Stomach (tissue), 19 donors: ENCODE measurements at places on chromosomes 2 and 18.

GRCh38 chr2:143252138-143252907 is 123.1 kb downstream of the ARHGAP15 start:
- DNase-seq: no peak

DNA sequence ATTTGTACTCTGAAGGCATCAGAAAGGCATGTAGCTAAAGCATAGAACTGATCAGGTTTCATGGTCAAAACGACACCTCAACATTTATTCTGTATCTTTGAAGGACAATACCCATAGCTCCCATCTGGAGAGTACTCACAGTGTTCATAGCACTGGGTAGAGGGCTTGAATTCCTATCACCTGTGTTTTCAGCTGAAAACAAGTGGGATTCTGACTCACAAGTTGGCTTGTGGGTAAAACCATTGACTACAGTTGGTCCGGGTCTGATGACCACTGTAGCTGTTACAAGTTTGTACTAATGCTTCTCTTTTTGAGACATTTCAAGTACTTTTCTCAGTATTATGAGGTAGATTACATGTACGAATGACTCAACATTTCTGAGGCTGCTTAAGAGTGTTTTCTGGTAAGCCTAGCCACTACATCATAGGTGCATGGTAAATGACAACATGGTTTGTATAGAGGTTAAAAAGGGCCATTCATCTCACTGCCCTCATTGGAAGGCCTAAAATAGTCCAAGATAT is 68.6 kb upstream of the PELI1 start:
- DNase-seq: no peak

- DNase-seq: no peak
Measured at GRCh38 chr18:61910101-61910500, 17.3 kb upstream of the RNF152 start.

DNA sequence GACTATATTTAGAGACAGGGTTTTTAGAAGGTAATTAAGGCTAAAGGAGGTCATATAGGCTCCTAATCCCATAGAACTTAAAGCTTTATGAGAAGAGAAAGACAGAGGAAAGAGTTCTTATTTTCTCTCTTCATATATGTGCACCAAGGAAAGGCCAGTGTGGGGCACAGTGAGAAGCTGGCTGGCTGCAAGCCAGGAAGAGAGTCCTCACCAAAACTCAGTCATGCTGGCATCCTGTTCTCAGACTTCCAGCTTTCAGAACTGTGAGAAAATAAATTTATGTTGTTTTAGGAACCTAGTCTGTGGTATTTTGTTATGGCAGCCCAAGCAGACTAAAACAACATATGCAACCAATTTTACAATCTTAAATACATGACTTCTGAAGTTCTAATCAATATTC is 31.5 kb upstream of the ATIC start:
- DNase-seq: no peak

GRCh38 chr2:154368153-154368552 is 330.3 kb upstream of the KCNJ3 start:
- DNase-seq: no peak

GRCh38 chr2:159497256-159497655 is 119.1 kb downstream of the BAZ2B start:
- DNase-seq: no peak

- DNase-seq: no peak
Measured at GRCh38 chr2:192443831-192444230, 249.1 kb upstream of the TMEFF2 start.

DNA sequence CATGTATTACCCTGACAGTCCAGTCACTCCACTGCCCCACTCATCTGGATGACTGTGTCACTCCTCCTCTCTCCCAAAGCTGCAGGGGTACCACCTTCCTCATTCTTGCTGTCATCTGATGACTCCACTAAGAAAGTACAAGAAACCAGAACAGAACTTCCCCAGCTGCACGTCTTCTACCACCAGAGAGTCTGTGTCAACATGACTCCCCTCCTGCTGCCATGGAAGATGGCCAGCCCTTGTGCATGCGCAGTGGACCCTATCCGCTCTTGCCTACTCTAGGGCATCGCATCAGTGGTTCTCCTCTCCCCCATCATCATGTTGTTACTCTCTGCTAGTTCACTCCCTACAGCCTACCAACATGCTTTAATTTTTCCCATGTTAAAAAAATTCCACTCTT is 14.5 kb upstream of the ST8SIA3 start:
- DNase-seq: no peak

DNA sequence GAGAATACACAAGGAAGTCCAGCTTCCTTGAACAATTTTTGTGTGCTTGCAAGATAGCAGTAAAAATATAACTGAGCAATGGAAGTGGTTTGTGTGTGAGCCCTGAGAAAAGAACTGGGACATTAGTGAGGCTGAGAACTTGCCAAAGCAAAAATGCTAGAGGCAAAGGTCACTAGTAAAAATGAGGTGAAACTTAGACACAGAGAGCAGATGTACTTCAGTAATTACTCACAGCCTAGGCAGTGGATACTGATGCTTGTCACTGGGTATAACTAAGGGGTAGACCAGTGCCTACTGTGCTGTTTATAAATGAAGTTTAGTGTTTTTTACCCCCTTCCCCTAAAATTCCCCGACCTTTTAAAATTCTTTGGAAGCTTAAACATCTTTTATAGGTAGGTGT is 450.1 kb downstream of the LPIN1 start:
- DNase-seq: no peak

GRCh38 chr2:174171686-174172445 is 76.5 kb downstream of the OLA1 start:
- no peak for DNase-seq

DNA sequence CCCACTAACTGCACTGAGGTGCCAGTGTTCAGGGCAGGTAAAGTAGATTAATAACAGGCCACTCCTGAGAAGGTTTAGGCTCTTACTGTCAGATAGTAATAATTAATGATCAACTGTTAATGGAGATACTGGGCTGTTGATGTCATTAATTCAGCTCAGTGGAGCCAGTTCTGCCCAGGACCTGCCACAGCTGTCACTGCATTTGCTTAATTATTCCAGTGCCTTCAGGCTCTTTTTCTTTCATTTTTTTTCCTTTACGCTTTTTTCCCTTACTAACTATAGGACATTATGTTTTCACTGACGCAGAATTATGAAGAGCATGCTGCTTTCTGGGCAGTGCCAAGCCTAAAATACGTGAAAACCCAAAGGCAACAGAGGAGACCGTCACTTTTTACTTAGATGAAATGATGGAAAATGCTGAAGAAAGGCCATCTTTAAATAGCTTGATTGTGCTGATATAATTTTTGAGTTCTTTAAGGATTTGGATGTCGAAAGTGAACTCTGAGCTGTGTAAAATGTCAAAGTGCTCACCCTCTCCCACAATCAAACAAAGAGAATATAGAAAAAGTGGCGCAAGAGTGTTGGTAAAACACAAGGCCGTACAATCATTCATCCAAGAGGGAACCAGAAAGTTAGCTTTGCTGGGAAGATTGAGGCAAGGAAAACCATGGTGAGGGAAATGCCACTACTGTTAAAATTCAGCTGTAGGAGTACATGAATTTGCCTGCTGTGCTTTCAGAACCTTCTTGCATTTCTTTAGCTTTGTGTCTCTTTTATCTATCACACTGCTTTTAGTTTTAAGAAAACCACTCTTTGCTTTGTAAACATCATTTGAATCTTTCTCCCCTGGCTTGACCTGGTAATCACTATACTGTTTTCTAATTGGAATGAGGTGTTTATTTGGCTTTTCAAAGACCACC is 192.0 kb upstream of the ZEB2 start:
- no peak for DNase-seq

DNA sequence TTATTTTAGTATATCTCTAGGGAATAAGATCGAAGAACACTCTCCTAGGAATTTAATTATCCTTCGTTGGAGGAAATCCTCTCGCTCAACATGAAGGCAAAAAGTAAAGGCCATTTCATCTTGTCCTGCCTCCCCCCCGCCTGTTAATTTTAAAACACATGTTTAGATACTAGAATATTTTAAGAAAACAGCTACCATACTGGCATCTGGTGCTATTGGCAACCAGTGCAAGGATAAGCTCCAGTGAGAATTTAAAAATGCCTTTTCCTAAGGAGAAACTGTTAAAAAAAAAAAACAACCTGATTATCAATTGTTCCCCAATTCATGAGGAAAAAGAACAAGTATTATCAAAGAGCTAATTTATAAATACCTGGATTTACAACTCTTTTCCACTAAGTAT is 864.7 kb downstream of the NRXN1 start:
- DNase-seq: no peak

DNA sequence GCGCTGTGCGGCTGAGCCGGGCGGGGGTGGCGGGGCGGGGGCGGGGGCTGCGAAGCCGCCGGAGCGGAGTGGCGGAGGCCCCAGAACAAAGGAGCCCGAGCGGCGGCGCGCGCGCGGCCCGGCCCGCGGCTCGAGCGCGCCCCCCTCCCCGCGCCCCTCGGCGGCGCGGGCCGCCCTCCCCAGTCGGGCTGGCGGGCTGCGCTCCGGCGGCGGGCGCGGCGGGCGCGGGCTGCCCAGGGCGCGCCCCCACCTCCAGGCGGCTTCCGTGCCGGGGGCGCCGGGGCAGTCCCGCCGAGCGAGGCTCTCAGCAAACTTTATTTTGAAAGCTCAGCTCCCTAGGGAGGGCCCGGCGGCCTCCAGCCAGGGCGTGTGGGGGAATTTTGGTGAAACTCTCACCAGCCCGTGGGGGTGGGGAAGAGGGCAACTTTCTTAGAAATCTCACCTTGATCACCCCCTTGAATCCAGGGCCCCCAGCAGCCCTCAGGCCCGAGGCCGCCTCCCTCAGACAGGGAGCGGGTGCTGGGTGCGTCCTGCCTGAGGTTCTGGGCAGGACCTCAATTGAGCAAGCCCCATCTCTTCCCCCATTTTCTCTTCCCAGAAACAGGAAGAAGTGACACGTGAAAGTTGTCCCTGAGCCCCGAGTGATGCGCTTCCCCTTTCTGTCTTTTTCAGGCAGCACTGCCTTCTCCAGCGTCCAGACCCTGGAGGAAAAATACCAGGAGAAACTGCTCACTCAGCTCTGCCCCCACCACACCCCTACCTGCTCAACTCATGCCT is 786 bp downstream of the TET3 start:
- DNase-seq: peak; percentile 34

DNA sequence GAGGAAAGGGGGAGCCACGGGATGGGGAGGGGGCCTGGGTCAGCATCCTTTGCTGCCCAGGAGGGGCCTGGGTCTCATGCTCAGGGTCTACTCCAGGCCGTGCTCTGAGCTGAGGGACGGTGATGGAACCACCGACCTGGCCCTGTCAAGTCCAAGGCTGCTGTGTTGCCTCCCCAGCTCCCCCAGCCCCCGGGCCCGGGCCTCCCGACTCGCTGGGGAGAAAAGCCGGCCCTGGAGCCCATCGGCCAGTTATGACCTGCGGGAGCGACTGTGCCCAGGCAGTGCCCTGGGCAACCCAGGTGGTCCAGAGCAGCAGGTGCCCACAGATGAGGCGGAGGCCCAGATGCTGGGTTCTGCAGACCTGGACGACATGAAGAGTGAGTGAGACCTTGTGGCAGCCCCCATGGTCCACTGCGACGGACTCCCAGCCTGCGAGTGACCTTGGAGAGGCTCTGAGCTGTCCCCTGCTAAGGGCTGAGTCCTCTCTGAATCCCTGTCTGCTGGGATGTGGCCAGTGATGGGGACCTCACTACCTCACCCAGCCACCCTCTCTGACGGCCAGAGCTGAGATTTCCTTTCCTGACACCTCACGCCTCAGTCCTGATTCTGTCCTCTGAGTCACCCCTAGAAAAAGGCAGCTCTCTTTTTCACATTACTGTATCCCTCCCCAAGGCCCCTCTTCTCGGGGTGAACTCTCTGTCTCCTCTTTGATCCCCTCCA is 2.7 kb downstream of the SLC4A3 start:
- DNase-seq: no peak

DNA sequence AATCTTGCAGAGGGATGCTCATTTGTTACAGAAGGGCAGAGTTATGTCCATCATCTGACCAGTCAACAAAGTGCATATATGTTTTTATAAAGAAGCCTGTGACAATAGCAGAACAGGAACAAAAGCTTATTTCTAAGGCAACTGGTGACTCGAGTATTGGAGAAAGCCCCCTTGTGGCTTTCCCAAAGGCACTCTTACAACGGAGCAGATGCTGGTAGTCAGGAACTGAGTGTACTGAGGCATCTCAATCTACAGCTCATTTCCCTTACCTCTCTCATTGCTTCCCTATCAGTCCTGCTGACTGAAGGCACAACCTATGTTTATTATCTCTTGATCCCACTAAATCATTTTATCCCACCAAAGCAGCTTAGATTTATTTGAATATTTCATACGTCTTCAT is 557.1 kb upstream of the CHAC2 start:
- DNase-seq: no peak

DNA sequence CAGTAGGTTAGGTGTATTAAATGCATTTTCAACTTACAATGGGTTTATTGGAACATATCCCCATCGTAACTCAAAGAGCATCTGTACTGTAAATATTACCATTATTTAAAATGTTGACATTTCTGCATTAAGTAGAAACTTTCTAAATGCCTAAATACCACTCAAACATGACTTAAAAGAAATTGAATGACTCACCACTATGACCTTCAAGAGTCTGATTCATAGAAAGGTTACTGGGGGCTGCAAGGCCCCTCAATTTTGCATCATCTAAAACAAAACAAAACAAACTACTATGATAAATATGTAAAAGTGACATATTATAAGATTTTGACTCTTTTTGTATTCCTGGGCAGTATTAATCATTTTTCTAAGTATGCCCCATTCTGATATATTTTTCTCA is 7.6 kb downstream of the WDR35 start:
- DNase-seq: no peak

- no peak for DNase-seq
Measured at GRCh38 chr18:2935438-2936192, 77.3 kb downstream of the LPIN2 start.

DNA sequence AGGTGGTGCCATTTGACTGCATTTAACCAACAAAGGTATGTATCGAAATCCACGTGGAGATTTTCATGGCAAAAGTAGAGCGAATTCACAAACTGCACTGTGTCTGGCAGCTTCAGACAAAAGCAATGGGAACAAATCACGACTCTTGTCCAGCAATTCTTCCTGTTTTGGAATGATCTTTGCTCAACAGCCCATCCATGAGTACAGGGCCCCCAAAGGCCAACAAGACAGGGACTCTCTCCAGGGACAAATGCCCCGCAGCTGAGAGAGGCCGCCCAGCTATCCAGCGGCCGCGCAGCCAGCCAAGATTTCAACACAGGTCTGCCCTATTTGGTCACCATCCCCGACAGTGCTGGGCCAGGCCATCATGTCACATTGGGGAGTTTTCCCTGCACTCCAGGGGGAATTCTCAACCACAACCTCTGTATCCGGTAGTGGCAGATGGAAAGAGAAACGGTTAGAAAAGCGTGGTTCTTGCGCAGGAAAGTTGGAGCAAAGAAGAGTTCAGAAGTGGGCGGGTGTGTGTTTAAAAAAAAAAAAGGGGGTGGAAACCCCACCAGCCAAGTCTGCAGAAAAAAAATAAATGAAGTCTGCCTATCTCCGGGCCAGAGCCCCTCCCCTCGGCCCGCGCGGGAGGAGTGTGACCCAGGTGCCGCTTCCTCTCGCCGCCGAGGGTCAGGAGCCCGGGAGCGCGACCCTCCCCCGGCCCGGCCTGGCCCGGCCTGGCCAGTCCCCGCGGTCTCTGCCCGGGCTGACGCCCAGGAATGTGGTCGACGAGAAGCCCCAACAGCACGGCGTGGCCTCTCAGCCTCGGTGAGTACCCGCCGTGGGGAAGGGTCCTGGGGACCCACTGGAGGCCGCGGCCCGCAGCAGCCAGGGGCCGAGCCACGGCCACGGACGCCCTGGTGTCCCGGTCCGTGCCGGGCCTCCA is at the start of gene GYPC:
Gene GYPC, plus strand, starts transcription at position 659 of the 931 bp plus-strand sequence. Its CDS starts 106 bp downstream, at position 765.
- DNase-seq: peak; percentile 72

GRCh38 chr2:129467941-129468340 is 511.5 kb upstream of the RAB6C start:
- no peak for DNase-seq
